WERI-Rb-1 (cell line): ENCODE measurements at places on chromosomes 16 and 17.
A peak's percentile ranks its signal among the peaks of the same experiment; 100 is the strongest.

- DNase-seq: no peak
These were observed 152.5 kb downstream of the BANP start for GRCh38 chr16:88103581-88104188.

DNA sequence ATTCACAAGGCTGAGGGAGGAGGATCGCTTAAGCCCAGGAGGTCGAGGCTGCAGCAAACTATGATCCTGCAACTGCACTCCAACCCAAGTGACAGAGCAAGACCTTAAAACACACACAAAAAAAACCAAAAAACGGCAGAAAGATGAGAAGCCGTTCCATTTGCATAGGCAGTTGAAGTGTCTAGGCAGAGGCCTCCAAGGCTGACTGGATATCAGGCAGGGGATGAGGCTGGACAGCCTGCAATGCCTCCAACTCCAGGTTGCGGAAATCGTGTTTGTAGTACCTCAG lies 2.0 kb upstream of the FBXL19 start:
- no peak for DNase-seq

DNA sequence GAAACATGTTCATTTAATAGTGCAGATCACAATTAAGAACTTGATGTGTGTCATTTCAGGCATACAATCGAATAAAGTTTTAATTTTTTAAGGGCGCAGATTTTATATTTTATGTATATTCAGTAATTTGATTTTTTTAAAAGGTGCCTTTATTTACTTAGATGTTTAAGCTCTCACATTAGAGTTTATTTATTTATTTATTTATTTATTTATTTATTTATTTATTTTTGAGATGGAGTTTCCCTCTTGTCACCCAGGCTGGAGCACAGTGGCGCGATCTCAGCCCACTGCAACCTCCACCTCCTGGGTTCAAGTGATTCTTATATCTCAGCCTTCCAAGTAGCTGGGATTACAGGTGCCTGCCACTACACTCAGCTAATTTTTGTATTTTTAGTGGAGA lies 3.8 kb downstream of the B4GALNT2 start:
- no peak for DNase-seq

DNA sequence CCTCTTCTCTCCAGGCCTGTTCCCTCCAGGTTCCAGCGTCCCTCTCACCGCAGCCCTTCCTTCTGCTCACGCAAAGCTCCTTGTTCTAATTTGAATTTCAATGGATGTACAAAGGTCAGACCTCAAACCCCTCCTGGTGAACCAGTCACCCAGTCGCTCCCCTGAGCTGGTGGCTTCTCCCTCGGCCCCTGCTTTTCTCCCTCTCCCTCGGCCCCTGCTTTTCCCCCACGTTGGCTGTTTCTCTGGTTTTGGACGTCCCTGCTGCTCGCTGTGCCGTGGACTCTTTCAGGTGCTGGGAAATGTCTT lies 8.6 kb upstream of the MSLN start:
- no peak for DNase-seq

DNA sequence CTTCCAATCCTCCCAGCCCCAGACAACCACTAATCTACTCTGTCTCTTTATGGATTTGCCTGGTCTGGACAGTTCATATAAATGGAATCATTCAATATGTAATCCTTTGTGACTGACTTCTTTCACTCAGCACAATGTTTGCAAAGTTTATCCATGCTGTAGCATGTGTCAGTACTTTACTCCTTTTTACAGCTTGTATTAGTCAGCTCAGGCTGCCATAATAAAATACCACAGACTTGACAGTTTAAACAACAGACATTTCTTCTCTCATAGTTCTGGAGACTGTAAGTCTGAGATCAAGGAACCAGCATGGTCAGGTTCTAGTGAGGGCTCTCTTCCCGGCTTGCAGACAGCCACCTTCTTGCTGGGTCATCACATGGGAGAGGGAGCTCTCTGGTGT lies 41.3 kb downstream of the GPRC5B start:
- DNase-seq: peak; percentile 22

DNA sequence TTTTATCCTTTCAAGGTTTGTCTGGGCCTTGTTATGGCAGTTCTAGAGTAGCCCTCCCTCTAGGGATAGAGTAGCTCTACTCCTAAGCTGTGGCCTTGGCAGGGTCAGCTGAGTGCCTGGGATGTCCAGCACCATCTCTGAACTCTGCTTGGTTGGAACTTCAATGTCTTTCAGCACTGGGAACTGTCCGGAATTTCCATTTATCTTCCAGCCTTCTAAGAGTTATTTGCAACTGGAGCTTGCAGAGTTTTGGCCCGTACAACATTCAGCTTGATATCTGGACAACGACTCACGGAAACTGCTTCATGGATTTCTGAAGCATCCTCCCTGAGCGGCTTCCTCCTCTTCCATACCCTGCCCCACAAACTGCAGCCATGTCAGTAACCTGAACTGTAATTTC lies 22.9 kb downstream of the MMD start:
- no peak for DNase-seq

DNA sequence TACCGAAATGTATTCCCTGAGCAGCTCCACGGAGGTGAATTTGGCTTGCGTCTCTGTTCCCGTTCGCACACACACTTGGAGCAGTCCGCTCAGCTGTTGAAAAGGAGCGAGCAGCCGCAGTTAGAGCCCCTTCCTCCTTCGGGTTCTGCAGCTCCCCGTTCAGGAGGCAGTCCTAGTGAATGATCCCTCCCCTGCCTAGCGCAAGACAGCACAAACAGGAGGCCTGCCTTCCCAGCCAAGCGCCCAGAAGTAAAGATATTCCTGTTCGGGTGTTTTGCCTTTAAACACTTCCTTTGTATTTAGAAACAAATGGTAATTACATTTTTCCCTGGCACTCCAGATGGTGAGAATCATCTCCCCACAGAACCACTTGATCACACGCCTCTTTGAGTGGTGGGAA lies 64.7 kb downstream of the ABCC12 start:
- no peak for DNase-seq

DNA sequence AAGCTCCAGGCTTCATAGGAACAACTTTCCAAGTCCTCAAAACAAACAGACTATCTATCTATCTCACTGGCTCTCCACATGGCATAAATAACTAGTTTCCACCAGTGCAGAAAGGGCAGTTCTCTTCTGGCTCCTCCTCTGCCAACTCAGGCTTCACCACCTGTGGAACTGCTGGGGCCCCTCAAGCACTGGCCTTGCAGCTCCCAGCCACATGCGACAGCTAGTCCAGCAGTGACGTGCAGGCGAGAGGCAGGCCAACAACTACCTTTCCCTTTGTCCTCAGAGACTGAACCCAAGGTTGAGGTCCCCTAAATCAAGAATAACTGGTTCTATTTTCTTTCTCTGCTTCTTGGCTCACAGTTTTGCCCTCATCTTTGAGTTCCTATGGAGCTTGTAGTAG lies 137.6 kb downstream of the AATF start:
- no peak for DNase-seq

- no peak for DNase-seq
These were observed 1904.1 kb downstream of the TP53TG3F start for GRCh38 chr16:35363510-35363909.

- DNase-seq: no peak
These were observed 420.4 kb downstream of the GRIN2A start for GRCh38 chr16:9761870-9762269.

DNA sequence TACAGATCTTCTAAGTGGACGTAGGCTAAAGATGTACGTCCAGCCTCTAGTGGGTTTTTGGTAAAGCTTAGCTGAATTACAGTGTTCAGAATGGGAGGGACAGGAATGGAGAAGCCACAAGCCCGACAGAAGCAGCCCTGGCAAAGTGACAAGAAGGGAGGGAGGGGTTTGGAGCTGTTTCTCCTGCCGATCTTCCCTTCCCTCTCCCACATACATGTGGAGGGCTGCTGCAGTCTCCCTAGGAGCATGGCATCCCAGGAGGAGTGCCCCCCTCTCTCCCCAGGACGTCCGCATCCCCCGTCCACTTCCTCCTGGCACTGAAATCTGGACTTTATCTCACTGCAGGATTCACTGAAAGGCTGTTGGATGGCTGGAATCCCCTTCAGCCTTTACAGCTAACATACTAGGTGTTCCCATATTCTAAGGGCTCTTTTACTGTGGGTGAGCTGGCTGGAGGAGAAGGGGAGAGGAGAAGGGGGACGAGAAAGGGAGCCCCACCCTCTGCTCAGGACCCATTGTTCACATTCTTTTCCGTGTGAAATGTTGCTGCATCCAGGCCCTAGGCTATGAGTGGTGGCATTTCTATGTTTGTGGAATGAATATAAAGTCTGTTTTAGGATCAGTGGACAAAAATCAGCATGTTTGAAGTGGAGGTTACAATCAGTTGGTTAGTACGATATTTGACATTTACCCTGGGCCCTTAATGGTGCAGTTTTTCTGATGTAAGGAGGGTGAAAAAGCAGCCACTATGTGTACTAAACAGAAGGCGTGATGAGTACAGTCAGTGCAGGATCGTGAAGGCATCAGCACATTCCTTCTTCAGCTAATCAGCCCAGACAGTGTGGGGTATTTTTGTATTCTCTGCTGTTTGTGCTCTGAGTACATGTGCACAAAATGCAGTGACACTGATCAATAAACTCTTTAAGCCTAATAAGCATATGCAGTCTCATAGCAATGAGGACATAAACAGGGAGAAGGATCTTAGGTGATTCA lies 94.6 kb downstream of the SPECC1 start:
- no peak for DNase-seq

GRCh38 chr17:73215447-73215846 lies 22.6 kb downstream of the COG1 start:
- DNase-seq: no peak

GRCh38 chr16:89656435-89657121 lies 930 bp downstream of the CHMP1A start:
- DNase-seq: no peak

- no peak for DNase-seq
These were observed 225.6 kb downstream of the MAP2K6 start for GRCh38 chr17:69640073-69640472.

DNA sequence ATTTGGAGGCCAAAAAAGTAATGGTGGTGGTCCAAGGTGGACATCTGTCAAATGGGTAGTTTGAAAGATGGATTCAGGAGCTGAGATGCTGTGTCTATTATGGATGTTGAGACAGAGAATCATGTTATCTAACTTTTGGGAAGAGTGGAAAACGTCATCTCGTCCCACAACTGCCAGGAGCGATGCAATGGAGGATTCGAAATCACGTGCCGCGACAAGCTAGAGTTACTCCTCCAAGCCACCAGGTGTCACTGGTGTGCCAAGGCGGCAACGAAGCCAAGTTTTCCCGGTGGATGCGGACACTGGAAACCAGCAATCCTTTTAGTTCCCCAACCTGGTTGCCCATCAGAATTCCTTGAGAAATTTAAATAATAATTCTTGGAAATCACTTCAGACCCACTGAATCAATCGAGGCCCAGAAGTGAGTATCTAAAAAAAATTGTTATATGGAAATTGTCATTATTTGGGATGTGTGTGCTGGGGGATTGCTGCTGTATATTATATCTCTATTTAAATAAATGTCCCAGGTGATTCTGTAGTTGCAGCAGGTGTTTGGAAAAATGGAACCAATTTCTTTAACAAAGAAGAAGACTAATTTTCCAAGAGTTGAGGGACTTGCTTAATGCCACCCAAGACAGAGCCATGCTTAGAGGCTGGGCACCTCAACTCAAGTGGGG lies 206.1 kb downstream of the HAPSTR1 start:
- DNase-seq: peak; percentile 53

- DNase-seq: no peak
These were observed 11.6 kb upstream of the CES3 start for GRCh38 chr16:66949472-66949871.

GRCh38 chr17:38881600-38882191 lies 11.8 kb downstream of the LASP1 start:
- no peak for DNase-seq

DNA sequence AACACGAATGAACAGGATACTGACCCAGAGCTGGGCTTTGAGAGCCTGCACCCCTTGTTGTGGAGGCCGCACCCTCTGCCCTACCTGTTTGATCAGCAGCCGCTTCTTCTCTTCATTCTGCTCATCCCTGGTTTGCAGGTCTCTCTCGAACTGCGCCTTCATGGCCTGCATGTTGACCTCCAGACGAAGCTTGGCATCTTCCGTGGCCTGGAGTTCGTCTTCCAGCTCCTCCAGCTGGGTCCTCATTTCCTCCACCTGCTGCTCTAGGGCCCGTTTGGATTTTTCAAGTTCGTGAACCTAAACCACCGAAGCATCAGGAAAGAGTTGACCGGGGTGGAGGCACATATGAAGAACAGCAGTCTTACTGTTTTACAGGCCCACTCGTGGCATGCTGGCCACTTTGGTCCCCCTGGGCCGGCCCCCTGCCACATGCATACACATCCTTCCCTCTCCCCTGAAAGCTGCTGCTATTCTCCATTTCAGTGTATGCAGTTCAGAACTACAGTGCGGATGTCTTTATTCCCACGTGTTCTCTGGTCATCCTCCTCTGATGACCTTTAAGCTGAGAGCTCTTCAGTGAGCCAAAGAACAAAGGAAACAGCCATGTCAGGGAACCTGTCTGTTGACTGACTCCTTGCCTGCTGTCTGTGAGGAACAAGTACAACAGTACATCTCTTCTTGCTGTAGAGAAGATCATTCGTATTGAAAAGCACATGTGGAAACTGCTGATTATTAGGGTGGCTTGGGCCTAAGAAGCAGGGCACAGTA lies 54.8 kb downstream of the NDEL1 start:
- DNase-seq: no peak

DNA sequence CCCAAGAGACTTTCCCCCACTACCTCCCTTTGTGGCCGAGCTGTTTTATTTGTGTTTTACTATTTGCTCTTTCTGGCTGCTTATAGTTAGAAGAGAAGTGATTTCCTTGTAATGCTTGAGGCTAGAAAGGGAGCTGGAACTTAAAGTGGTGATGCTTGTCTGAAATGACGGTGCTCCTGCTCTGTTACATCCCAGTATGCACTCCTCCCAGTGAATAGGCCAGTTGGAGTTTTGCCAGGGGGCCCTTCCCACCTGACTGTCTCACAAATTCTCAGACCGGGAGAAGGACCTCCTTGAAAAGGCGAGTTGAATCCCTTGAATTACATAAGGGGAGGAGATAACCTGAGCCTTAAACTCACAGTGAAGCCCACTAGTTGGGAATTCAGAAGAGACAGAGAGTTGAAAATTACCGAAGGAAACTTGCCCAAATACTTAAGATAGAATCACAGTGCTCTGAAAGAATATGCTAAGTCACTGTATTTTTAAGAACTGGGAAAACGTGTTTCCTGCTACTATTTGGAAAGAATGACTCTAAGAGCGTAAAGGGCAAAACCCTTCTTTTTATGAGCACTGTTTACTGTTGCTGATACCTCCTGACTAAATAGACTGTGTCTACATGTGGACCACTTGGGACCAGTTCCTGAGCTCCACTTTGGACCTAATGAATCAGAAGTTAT lies 84.7 kb upstream of the CLEC3A start:
- DNase-seq: no peak
